ENCODE measurements at places on chromosomes 2 and 18.

GRCh38 chr18:5410582-5410981 is 115.1 kb upstream of the ZBTB14 start:
- no peak for DNase-seq

DNA sequence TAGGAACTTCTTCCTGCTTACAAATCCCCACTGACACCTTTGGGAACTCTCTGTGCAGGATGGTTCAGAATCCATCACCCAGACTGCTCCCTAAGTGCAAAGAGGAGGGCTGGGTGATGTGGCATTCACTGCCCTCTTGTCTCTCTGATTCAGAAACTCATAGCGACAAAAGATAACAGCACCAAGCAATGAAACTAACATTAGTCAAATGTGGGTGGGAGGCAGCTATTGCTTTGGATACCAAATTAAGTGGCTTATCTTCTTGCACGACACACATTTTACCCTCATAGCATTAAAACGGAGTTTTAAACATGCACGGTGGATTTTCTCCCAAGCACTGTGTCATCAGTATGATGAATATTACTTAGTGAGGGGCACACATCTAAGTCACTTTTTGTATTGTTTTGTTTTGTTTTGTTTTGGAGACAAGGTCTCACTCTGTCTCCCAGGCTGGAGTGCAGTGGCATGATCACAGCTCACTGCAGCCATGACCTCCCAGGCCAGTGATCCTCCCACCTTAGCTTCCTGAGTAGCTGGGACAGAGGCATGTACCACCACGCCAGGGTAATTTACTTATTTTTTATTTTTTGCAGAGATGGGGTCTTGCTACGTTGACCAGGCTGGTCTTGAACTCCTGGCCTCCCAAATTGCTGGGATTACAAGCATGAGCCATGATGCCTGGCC is 40.9 kb upstream of the NEB start:
- DNase-seq = peak; percentile 74

DNA sequence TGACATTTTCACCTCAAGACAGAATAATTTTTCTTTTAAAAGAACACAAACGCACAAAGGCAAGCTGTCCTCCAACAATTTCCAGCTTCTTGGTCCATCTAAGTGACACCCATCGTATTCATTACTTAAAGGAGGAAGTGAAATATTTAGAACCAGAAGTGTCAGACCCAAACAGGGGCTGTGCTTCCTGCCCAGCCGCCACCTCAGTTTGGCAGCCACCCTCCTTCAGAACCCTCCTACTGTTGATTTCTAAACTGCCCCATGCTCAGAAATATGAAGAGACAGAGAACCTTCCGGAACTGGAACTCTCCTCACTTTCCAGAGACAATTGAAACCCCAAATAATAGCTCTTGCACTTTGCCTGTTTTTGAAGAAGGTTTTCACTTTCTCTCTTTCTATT is 734.8 kb upstream of the SALL3 start:
- DNase-seq = no peak

DNA sequence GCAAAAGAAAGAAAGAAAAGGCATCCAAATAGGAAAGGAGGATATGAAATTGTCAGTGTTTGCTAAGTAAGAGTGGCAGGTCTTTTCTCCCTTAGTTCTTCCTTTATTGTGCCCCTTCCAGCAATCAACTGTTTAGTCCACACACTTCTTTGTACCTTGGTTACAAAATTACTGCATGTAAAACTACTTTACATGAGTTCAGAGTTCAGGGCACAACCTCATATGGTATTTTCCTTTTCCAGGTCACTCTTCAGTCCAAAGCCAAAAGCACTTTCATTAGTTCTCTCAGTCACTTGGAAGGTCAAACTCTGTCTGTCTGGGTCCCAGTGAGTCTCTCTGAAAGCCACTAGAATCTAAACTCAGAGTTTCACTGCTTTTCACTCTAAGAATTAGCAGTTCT is 122.5 kb upstream of the SRD5A2 start:
- no peak for DNase-seq

- no peak for DNase-seq
Observed at GRCh38 chr18:31102025-31102684, at the start of gene DSC2. Gene DSC2 (minus strand): TSS chr18:31102421. CDS start chr18:31101971, 450 bp downstream.

DNA sequence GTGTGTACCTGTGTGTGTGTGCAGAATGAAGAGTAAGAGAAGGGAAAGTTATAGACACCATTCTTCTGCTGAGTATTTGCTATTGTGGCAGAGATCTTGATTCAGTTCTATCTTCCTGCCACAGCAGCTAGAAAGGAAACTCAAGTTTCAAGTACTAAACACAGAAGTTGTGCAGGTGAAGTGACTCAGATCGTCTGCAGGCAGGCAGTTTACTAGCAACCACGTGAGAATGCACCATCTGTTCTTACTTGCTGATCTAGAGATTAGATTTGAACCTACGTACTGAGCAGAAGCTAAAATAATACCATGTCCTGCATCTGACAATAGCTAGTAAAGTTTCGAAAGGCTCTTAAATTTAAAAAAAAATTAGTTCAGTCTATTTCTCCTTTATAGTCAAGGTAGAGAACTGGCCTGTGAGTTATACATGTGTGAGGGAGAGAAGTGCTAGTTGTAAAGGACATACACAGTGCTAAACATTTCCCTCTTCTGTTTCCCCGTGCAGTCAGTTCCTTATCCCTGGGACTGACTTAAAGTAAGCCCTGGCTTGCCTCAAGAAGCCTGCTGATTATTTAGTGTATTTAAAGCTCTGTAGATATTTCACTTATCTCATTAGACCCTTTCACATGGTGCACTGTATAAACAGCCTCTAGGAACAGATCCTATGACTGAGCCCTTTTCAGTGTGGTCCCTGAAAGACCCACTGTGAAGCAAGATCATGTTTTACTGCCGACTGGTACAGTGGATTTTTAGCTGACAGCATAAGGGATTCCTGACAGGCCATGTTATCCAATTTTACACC is 45.0 kb downstream of the SLC38A11 start:
- DNase-seq = peak; percentile 87

- no peak for DNase-seq
Observed at GRCh38 chr2:48707466-48707865, 48.1 kb downstream of the LHCGR start.

DNA sequence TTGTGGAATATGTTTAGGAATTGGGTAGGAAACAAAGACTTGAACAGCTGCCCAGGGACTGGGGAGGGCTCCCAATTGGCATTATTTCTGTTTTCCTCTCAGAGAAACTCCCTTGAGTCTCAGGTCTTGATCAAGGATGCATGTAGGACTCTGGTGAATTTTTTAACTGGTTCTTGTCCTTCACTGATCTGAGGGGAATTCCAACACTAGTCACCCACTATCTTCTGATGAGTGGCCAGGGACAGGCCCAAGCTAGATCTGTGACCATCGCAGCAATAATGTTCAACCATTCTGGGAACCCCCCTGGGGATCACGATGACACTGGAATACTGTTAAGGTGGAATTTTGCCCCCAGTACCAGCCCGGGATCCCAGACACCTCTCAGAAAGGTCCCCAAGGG is 132.0 kb downstream of the SH3BP4 start:
- DNase-seq = no peak

GRCh38 chr2:59168766-59169165 is 927.6 kb upstream of the FANCL start:
- peak; percentile 88 for DNase-seq

- no peak for DNase-seq
Observed at GRCh38 chr2:220277445-220277975, 650.1 kb downstream of the SLC4A3 start.
